ENCODE measurements at places on chromosomes 7 and 10.

DNA sequence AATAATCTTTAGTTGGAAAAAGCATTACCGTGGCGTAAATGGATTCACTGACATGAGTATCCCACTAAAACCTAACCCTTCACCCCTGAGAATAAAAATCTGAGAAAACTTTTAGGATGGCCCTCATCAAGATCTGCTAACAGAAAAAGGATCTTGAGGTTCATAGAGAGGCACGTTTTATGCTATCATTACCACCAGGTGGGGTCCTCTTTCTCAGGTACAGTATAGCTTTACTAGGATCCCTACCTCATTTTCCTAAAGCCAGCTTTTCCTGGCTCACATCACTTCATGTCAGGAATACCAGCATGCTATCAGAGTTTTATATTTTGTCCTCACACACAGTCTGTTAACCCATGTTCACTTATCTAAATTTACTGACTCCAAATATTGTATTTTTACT, 173.7 kb downstream of the POM121L12 start:
- no peak for DNase-seq

GRCh38 chr10:114706458-114707055, 48.5 kb upstream of the ABLIM1 start:
- DNase-seq = no peak

DNA sequence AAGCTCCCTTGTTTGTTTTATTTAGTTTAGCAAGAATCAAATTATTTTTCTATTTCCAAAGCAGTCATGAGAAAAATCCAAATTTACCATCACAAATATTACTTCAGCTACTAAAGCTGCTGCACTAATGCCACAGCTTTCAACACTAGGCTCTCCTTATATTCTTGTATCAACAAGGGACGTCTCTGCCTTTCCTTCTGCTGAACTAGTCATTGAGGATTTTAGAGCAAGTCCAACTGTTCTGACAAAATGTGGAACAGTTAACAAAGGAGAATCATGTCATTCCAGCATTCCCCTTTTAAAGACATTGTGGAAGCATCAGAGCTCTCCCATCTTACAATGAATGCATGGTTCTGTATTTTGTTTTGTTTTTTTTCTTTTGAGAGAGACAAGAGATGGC, 28.6 kb downstream of the FAM13C start:
- DNase-seq = no peak

DNA sequence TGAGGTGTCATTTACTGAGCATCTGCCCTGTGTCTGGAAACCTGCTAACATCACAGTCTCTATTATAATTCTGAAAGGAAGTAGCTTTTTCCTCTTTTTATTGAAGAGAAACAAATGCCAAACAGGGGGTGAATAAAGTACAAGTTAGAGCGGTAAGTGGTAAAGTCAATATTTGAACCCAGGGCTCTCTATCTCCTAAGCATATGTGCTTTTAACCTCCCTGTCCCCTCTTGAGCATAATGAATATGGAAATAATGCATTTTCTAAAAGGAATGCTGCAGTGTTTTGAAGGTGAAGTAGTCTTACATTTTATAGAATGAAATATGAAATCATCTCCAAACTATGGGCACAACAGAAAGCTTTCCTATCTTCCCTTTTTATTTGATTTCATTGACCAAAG, 196.7 kb downstream of the KIAA1217 start:
- DNase-seq = no peak

GRCh38 chr10:64867501-64867962, 1346.3 kb downstream of the REEP3 start:
- no peak for DNase-seq

DNA sequence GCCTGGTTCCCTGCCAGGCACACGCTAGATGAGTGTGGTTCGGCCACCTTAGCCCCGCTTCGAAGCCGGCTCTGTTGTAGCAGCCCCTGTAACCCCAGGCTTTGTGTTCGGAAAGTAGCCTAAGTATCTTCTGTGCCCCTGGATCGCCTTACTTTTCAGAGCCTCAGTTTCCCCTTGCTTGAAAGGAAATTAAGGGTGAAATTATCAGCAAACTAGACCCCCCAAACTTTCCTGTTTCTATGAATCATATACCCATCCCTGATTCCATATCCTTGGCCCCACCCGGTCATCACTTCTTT, 312 bp downstream of the PDCD11 start:
- no peak for DNase-seq

GRCh38 chr10:61765176-61766087, 102.7 kb downstream of the CABCOCO1 start:
- DNase-seq = no peak

- no peak for DNase-seq
Measured at GRCh38 chr10:14102056-14102455, 228.7 kb downstream of the FRMD4A start.

- no peak for DNase-seq
Measured at GRCh38 chr10:95290461-95291364, at the start of gene PDLIM1. Gene PDLIM1, minus strand, starts transcription at chr10:95291003. Its CDS starts 88 bp downstream, at chr10:95290915.

DNA sequence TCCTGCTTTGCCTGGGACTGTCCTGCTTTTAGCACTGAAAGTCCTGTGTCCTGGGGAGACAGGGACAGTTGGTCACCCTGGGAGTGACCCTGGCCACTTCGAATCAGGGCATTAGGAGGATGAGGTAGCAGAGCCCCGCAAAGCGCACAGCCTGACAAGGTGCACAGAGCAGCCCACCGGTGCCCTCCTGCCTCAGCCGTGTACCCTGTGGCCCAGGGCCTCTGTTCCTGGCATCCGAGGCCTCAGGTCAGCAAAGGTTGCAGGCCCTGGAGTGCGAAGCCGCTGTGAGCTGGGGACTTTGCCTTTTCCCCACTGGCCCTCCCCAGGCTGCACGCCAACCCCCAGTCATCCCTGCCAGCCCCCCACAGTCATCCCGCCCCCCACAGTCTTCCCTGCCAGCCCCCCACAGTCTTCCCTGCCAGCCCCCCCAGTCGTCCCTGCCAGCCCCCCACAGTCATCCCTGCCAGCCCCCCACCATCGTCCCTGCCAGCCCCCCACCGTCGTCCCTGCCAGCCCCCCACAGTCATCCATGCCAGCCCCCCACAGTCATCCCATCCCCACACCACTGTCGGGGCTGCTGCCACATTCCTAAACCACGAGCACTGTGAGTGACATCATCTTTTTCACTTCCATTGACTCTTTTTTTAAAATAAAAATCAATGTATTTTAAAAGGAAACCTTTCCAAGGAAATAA, 91.8 kb downstream of the RGS10 start:
- no peak for DNase-seq

GRCh38 chr7:29488203-29488970, 75.2 kb upstream of the PRR15 start:
- DNase-seq = no peak

DNA sequence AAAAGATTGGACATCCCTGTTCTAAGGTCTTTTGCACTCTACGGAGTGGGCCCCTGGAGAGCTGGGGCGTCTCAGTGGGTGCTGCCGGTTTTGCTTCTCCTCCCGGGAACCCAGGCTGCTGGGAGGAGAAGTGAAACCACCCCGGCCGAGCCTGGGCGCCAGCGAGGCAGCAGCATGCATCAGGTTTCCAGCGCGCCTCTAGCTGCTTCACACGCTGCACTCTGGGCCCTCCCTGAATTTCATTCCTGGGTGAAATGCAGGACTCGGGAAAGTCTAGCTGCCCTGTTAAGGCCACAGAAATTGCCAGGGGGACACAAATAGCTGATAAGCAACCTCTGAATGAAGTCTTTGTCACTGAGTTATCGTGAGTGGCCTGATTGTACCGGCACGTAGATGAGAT, 127.4 kb downstream of the TRRAP start:
- DNase-seq = no peak

DNA sequence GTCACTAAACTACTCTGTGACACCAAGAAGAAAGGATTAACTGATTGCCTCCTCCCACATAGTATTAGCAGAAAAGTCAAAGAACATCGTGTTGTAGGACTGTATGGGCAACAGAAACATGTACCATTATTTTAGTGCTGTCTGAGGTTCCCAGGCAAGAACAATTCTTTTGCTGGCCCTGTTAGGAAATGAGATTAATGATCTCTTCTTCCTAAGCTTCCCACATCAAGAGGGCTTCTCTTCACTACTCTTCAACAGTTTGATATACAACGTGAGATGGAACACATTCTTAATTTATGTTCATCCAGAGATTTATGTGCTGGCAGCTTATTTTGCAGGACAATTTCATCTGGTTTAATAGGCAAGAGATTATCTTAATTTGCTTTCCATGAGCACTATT, 219.6 kb downstream of the DOCK4 start:
- no peak for DNase-seq

GRCh38 chr10:26837139-26837538, 23.6 kb downstream of the ABI1 start:
- DNase-seq = no peak

- no peak for DNase-seq
Measured at GRCh38 chr7:90645784-90646183, 49.7 kb downstream of the CDK14 start.

GRCh38 chr7:133688483-133689239, 435.8 kb downstream of the EXOC4 start:
- DNase-seq = no peak

DNA sequence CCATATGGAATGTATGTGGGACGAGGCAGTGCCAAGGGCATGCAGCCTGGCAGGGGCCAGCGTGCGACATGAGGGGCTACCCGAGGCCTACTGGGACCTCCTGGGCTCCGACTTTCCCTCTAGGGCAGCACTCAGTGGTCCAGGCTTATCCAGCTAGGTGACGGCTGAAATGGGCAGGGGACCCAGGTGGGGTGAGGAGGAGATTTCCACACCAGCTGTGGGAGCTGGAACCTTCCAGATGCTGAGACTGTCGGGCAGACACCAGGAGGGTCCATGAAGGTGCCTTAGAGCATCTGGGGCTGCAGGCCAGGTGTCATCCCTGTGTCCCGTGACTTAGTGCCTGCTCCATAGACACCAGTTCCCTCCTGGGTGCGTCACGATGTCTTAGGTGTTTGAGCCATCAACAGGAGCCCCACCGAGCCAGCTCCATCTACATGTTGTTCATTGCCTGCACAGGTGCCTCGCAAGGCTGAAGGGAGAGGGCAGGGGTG, 13.4 kb downstream of the ZNF316 start:
- DNase-seq = no peak

DNA sequence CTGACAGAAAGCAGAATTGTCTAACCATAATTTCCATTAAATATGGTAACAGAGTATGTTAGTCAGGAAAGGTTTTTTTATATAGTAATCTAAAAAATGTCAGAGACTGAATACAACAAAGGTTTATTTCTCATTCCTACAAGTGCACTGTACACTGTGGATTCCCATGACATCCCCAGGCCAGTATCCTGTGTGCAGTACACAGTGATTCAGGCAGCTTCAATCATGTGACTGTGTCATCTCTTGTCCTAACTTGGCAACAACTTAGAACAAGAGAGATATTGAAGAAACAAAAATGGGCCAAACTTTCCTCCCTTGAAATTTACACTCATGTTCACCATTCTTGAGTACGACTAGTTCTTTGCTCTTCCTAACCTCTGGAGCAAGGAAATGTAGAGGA, 189.8 kb upstream of the SEMA3A start:
- DNase-seq = no peak

DNA sequence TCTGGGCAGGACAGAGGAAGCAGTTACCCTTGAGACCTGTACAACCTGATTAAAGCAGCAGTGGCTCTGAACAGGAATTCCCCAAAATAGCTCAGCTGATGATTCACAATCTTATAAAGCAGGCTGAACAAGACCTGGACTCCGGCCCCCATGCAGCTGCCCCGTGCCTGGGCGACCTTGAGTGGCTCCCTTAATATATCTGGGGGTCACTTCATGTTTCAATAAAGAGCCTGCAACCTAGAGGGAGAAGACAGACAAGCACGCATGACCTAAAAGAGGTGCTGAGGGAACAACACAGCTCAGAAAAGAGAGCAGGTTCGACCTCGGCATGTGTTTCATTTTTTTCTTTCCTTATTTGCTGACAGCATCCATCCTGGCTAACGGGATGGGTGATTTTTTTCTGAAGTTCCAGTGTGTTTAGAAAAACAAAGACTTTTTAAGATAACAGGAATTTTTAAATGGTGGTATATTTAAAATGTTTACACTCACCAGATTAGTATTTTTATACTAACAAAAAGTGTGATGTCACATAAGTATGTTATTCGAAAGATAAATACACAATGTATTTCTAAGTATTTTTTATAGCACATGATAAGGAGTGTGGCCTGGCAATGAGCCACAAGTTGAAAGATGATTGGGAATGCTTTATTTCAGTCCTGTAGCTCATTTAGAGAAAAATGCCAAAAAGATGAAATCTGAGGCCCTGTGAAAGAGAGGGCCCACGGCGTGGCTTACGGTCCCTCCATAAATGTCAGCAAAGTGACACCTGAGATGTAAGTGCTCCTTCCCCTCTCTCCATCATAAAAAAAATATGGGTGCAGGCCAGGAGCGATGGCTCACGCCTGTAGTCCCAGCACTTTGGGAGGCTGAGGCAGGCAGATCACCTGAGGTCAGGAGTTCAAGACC, 161.3 kb downstream of the SLIT1 start:
- DNase-seq = no peak

DNA sequence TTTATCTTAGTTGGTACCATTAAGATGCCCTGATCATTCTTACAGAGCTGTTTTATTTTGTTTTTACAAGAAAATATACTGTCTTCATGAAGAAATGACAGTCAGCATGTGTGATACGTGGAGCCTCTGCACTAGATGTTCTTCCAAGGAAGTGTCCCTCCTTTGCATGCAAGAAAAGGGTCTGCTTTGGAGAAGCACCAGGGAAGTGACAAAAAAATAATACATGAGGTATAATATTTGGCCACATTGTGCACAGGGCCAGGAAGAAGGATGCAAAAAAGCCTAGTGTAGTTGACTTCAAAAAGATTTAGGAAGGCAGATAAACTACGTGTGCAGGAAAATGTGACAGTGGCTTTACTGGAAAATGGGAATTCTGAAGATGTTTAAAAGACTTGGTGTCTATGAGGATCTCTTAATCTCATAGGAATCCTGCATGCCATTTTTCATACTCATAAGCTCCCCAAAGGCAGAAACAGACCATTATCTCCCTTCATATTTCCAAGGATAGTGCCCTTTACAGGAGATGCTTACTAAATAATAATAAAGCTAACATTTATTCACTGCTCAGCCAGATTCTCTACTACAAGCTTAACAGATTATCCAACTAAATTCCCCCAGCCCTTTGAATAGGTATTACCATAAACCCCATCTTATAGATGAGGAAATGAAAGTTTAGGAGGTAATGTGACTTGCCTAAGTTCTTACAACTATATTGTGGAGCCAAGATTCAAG, 284.2 kb downstream of the HPSE2 start:
- DNase-seq = no peak

DNA sequence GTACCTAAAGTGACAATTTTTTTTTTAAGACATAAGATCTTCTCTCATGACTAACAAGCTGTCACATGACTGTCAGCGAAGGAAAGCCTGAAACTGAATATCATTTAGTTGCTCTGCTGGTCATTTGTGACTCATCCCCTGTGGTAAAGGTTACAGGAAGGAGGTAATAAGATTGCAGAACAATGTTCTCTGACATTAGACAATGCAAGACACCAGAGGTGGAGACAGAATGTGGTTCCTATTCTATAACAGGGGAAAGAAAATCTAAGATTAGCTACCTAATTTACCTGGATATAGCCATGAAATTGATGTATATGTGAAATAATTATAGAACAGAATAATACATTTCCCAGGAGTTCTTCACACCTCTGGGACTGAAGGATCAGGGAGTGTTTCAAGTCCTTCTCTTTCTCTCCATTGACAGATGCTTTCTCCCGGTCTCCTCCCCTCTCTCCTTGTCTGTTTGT, 47.7 kb downstream of the LRGUK start:
- no peak for DNase-seq

All from stimulated activated CD4-positive, alpha-beta T cell treated with anti-CD3 and anti-CD28 coated beads, TNF-alpha, amount 100 ng/mL, for 1 hour (primary cell).